Progenitor cell of endocrine pancreas (in vitro differentiated cells): ENCODE measurements at places on chromosomes 13 and 19.

GRCh38 chr13:38401276-38401675 lies 51.6 kb downstream of the UFM1 start:
- DNase-seq = no peak

DNA sequence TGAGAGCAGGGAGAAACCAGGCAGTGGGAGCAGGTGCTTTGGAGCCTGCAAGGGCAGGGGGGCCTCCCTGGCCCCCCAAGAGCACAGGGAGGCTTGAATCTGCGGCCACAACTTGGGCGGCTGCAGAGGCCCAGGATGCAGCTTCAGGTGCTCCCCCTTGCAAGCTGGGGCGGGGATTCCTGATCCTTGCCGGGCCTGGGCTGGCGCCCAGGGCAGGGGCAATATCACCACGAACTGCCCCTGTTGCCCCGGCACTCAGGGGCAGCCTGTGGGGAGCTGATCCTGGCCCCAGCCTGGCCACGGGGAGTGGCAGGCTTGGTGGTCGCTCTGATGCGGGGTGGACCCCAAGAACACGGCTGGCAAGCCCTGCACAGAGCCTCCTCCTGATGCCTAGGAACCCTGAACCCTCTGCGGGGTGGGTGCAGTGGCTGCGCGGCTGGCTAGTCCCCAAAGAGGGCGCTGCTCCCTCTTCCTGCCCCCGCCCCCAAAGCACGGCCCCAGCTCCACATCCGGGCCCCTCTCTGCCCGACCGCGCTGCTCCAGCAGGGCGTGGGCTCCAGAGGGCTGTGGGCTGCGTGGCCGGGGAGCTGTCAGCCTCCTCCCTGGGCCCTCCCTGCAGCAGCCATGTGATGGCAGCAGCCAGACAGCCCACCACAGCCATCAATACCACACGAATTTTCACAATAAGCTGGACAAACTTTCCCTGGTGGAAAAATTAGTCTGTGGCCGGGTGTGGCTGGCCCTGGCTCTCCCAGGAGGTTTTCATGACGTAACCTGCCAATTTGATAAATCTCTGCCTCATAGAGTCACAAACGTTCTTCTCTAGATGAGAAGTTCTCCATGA lies 21.0 kb downstream of the TNFSF9 start:
- peak; percentile 42 for DNase-seq

DNA sequence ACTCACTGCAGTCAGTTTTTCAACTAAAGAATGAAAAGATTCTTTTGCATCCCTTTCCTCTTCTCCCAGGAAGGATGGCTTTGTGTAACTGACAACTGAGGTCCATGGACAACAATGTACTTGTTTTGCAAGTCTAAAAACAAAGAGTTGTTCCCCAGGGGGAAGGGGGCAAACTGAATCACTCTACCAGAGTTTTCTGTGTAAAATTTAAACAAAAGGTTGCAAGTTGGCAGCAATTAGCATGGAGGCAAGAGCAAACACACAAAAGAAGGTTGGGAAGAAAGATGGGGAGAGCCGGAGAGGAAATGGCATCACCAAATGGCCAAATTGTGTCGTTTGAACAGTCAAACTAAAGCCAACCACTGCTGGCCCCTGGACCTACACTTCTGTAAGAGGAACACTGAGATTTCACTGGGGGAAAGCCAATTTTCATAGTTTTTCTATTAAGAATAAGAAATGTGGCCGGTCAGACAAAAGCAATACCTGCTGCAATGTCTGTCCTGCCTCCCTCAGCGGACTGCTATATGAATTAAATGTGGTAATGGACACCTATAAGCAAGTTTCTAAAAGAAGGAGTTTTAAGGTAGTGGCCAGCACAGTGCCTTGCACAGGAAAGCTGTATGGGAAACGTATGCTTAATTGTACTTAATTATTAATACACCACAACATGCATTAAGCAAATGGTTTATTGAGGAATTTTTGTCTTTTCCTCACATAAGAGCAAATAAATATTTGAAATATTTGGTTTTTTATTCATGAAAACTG lies 16.1 kb upstream of the SACS start:
- no peak for DNase-seq

DNA sequence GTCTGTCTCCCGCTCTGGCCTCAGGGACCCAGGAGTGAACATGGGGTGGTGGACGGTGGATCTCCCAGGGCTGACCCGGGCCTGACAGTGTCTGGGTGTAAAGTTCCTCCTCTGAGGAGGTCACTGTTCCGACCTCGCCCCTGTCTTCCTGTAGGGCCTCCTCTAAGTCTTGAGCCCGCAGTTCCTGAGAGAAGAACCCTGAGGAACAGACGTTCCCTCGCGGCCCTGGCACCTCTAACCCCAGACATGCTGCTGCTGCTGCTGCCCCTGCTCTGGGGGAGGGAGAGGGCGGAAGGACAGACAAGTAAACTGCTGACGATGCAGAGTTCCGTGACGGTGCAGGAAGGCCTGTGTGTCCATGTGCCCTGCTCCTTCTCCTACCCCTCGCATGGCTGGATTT lies at the start of gene SIGLEC9:
Gene SIGLEC9 (plus strand): TSS at position 178 of the 400 bp plus-strand sequence. CDS start 69 bp downstream, at position 247.
- DNase-seq = no peak

DNA sequence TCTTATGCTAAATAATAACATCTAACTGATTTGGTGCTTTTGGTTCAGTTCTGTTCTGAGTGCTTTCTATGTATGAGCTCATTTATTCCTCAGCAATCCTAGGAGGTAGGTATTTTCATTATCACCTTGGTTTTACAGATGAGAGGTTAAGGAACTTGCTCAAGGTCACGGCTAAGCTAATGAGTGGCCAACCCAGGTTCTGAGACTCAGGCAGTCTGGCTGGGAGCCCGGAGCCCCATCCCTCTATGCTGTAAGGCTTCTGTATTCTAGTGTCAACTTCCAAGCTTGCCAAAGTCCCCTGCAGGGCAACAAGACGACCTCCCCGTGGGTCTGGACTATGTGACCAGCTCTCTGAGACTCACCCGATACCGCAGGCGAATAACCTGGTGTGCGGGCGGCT lies 60.5 kb downstream of the PARP4 start:
- DNase-seq = no peak

DNA sequence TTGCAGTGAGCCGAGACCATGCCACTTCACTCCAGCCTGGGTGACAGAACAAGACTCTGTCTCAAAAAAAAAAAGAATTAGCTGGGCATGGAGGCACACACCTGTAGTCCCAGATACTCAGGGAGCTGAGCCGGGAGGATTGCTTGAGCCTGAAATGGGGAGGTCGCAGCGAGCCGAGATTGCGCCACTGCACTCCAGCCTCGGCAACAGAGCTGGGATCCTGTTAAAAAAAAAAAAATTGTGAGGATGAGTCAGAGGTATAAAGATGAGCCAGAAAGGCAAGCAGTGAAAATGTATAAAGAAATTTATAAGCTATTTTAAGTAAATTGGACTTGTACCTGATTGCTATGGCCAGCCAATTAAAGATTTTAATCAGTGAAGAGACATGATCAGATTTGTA lies 21.1 kb downstream of the KBTBD6 start:
- DNase-seq = no peak

- DNase-seq = no peak
These were observed 194.5 kb upstream of the RNF113B start for GRCh38 chr13:98371516-98372023.

- no peak for DNase-seq
These were observed 44.0 kb downstream of the C13orf46 start for GRCh38 chr13:113929628-113930615.

DNA sequence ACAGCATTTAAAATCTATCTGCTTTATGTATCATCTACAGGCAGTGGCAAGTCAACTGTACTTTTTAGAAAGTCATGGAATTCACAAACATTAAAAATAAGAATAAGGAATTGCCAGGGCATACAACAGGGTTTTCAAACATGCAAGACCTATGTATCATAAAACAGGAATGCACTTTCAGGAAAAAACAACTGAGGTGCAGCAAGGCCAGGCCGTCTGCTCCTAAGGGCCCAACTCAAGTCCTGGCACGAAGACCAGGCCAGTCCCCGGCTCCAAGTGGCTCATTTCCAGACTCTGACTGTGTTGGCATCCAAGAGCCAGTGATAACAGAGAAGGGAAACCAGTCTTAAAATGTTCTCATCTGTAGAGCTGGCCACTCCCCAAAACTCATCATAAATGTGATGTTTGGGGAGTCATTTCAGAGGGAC lies 7.1 kb downstream of the RFX2 start:
- DNase-seq = no peak

- DNase-seq = no peak
These were observed 66.7 kb downstream of the CBY2 start for GRCh38 chr13:45768656-45769479.

GRCh38 chr19:18160493-18160970 lies 7.6 kb downstream of the PIK3R2 start:
- no peak for DNase-seq

GRCh38 chr13:35722458-35723052 lies 246.1 kb upstream of the MAB21L1 start:
- no peak for DNase-seq

DNA sequence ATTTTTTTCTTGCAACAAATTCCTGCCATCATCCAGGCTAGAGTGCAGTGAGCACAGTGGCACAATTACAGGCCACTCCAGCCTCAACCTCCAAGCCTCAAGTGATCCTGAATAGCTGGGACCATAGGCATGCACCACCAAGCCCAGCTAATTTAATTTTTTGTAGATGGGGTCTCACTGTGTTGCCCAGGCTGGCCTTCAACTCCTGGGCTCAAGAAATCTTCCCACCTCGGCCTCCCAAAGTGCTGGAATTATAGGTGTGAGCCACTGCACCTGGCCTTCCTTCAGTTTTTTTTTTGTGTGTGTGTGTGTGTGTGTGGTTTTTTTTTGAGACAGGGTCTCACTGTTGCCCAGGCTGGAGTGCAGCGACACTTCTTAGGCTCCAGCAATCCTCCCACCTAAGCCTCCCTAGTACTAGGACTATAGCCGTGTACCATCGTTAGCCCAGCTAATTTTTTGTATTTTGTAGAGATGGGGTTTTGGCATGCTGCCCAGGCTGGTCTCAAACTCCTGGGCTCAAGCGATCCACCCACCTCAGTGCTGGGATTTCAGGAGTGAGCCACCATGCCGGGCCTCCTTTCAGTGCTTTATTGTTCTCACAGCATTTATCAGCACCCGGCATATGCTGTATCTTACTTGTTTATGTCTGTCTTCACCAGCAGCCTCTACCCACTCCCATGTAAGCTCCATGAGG lies 5.9 kb upstream of the SRRM5 start:
- DNase-seq = no peak

DNA sequence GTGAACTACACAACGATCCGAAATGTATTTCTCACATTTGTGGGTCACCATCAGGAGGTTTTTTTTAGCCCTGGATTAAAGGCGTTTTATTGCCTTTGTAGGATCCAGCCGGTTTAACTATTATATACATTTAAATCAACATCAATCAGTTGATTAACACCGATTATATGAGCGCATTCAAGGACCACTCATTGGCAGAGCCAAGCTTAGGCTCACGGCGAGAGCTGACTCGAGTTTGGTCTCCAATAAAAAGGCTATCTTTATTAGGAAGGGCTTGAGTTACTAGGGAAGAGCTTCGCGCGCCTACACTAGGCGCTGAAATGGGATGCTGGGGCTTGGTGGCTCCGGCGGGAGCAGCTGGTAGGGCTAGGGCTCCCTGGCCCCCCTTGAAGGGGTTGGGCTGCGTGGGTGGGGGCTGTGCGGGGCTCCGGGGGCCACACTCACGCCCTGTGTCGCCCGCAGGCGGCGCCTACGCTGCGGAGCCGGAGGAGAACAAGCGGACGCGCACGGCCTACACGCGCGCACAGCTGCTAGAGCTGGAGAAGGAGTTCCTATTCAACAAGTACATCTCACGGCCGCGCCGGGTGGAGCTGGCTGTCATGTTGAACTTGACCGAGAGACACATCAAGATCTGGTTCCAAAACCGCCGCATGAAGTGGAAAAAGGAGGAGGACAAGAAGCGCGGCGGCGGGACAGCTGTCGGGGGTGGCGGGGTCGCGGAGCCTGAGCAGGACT lies 4.2 kb downstream of the PDX1 start:
- peak; percentile 22 for DNase-seq

DNA sequence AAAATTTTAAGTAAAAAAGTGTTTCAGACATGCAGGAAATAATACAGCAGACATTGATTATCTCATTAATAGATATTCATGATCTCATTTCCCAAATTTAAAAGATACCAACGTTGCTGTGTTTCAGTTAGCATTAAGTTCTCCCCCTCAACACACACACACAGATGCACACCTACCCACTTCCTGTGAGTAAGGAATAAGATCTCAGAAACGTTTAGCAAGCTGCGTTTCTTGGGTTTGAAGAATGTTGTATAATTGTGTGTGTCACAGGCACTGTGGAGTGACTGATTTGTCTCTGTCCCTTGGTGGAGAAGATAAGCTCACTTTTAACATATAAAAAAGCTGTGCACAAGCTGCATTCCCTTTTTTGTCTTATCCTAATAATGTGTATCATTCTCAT lies 196.8 kb downstream of the PDS5B start:
- DNase-seq = no peak

DNA sequence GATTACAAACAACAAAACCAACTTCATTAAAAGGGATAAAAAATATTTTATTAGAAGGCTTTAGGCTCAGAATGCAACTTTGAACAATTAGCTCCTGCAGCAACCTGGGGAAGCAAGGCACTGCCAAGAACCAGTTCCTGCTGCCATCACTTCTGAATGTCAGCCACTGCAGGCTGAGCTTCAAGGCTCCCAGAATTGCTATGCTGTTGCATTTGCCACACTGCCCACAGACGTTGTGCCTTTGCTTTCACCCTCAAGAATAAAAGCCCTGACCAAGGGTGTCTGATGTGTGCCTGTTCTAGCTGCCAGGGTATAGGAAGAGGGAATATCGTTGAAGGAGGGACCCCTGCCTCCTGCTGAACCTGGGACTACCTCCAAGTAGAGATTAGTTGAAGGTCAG lies 238.4 kb downstream of the ITGBL1 start:
- DNase-seq = no peak

DNA sequence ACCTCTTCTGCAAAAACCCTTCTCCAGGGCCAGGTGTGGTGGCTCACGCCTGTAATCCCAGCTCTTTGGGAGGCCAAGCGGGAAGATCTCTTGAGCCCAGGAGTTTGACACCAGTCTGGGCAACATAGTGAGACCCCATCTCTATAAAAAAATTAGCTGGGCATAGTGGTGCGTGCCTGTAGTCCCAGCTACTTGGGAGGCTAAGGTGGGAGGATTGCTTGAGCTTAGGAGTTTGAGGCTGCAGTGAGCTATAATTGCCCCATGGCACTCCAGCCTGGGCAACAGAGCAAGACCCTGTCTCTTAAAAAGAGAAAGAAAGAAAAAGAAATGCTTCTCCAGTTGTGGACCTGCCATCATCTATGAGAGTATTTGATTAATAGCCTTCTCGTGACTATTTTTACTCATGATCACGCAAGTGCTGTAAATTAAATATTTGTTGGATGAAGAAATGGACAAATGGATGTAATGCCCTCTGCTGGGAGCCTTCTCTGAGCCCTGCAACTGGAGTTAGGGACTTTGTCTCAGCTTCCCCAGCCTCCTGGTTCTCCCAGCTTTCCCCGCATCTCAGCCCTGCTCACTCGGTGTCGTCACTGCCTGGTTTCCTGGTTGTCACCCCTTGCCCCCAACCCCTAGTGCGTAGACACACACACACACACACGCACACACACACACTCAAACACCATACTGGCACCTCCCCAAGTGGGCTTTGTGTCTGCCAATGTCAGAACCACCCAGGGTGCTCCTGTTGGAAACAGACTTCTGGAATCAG lies 12.2 kb downstream of the WIZ start:
- no peak for DNase-seq
